ENCODE measurements at places on chromosomes 5 and 9.

DNA sequence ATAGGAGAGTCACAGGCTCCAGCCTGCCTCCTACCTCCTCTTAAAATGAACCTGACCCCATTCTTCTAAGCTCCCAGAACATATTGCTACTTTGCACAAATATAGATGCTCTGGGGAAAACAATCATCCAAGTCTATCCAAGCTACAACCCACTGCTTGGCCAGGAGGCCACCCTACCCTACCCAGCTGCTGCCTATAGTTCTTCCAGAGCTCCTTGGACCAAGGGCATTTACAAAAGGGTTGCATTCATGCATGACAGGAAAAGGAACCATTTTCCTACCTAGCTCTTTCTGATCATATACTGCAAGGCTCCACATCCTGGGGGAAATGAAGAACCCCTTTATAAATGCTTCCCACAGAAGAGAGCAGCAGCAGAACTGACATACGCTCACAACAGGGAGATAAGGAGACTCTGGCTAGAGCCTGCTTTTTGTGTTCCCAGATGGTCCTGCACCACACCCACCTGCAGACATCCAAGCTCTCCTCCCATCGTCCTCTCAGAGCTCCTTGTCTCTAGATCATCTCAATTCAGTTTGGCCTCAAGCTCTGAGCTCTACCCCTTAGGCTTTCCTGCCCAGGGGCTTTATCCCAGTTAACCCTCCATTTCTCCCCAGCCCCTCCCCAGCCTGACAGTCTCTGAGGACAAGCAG lies 185.5 kb downstream of the SPOCK1 start:
- no peak for DNase-seq

DNA sequence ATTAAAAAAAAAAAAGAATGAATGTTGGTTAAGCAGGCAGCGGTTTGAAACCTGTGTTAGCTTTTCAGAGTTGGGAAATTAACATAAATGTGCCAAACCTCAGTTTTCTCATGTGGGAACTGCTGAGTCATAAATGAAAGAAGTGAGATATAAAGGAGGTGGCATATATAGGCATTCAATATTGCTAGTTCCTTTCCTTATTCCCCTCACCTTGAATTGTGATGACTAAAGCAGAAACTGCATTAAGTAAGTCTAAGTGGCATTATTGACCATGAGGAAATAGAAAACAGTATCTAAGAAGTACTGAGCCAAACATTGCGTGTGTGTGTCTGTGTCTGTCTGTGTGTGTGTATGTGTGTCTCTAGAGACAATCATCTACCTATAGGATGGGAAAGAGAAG lies 691.2 kb downstream of the TLR4 start:
- DNase-seq: no peak

DNA sequence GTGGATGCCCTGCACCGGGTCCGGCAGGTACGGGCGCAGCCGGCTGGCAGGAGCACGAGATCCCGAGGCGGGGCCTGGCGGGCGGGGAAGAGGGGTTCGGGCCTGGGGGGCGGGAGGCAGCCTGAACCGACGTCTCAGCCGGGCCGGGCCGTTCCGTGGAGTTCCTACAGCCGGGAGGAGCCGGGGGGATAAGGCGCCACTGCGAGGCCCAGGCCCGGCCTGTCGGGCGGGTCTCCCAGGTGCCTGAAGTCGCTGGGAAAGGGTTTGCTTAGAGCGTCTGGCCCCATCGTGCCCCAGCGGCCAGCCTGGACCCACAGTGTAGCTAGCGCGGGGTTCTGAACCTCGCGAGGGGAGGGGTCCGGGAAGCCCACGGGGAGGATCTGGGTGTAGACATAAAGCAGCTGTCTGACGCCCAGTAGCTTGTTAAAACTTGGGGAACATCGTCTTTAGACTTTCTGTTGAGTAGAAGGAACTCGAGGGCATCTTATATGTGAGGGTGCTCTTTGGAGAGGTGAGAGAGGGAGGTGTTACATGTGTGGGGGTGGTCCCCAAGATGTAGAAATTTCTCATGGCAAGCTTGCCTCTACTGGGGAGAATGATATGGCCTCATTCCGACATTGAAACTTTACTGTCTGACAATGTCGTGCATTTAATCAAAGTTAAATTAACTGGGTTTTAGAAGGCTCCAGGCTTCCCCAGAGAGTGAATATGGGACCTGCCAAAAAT lies 524 bp downstream of the FUBP3 start:
- DNase-seq: no peak

GRCh38 chr5:97543166-97543565 lies 360.1 kb upstream of the RIOK2 start:
- DNase-seq: no peak

GRCh38 chr5:115962565-115963402 lies 509 bp downstream of the LVRN start:
- no peak for DNase-seq

- DNase-seq: no peak
These were observed 10.8 kb downstream of the SPAAR start for GRCh38 chr9:35920051-35920620.

GRCh38 chr9:90787771-90788460 lies 13.7 kb upstream of the SYK start:
- no peak for DNase-seq

DNA sequence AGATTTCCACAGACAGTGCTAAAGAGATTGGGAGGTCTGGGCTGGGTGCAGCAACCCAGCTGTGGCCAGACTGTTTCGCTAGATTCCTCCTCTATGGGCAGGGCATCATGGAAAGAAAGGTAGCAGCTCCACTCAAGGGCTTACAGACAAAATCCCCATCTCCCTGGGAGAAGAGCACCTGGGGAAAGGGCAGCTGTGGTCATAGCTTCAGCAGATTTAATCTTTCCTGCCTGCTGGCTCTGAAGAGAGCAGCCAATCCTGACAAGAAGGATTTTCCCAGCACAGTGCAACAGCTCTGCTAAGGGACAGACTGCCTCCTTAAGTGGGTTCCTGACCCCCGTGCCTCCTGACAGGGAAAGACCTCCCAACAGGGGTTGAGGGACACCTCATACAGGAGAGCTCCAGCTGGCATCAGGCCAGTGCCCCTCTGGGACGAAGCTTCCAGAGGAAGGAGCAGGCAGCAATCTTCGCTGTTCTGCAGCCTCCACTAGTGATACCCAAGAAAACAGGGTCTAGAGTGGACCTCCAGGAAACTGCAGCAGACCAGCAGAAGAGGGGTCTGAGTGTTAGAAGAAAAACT lies 1379.3 kb upstream of the ACO1 start:
- no peak for DNase-seq

- no peak for DNase-seq
These were observed 60.2 kb upstream of the SRP19 start for GRCh38 chr5:112800891-112801290.

DNA sequence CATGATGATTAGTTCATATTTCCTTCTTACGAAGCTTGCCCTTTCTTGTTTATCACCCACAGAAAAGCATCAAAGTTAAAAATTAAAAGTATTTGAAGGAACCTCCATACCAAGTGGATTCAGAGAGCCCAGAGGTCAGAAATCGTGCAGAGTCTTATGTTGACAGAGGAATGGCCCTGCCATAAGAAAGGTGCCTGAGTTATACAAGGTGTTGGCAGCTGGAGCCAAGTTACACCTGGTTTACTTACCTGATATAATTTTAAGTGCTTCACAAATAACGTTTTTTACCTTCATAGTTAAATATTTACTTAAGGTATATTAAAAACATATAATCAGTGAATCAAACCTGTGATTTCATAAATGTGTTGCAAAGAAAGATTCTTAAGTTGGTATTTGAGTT lies 42.3 kb upstream of the DHFR start:
- no peak for DNase-seq

DNA sequence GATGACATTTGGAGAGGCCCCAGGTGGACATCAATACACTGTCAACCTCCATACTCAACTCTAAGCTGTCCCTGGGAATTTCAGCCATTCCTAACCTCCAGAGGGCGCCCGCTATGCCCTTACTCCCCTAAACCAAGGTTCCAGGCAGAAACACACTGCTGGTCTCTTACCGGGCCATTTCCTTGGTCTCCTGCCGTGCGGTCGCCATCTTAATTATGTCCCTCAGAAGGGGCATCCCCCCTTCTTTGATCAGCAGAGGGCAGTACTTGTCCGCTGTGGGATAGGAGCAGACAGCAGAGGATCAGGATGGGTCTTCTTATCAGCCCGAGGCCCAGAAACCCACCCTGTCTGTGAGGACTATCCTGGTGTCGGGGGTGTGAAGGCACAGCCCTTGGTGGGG lies 9.3 kb upstream of the ZDHHC12 start:
- DNase-seq: no peak
